Amygdala (tissue), 56 donors: ENCODE measurements at places on chromosomes 6 and 20.

DNA sequence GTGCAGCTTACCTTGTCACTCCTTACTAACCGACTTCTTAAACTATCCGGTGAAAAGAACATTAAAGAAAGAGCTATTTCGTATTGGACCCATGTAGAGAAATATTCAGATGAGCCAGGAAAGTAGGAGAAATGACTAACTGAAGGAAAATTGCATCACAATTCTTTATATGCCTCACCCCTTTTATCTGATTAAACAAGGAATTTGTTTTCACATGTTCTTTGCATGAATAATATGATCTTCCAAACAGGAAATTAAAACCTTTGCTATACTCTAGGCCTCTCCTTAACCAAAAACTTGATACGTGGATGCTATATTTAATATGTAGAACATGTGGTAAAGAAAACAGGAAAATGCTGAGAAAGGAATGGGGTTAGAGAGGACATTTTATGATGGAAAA, 41.9 kb upstream of the LRRC1 start:
- no peak for DNase-seq

DNA sequence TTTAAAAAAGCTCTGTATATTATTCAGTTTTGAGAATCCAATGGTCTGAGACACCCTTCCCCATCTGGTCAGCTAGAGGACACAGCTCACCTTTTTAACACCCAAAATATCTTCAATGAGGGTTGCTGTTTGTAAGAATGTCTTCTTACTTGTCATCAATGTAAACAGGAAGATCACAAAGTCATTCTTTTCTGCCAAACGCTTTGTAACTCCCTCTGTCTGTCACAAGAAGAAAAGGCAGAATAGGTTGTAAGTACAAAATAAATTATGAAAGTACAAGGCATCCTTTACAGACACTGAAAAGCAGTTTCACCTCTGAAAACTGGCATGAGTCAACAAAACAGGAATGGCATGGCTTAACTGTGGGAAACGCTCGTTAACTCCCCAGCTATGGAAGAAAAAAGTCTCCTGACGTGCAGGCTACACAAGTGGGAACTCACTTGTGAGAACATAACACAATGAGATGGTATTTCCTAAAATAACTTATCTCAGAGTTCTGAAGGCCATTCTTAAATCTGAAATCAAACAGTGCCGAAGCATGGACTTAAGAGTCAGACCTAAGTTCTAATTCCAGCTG, 42.7 kb downstream of the TRPC4AP start:
- no peak for DNase-seq

- DNase-seq, result no peak
Measured at GRCh38 chr6:29524444-29525310, 34.9 kb downstream of the UBD start.

DNA sequence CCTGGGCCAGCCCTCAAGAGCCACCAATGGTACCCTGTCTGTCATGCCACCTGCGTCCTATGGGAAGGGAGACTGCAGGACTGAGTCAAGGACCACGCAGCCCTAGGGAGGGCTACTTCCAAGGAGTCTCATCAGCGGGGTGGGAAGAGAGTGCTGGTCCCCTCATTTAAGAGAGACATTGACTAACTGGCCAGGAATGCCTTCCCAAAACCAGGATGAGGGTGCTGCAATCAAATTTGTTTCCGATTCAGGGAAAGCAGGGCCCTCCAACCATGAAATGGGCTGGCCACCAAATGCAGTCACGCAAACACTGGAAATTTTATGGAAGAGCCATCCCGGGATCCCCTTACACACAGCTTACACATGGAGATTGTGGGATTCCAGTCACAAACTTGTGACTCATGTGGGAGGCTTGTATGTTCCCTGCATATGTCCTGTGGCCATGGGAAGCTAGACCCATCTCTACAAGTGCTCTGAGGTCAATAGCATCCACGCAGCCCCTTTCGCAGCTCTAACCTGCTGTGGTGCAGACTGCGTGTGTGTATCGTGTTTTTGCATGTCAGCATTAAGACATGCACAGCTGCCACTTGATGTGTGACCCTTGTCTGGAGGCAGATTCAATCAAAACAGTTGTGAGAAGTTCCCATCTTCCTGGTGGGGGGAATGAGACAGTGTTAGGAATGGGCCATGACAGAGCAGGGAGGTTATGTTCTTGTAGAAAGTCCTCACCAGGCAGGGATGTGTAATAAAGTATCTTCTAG, 53.0 kb upstream of the CST7 start:
- DNase-seq, result no peak

GRCh38 chr6:9315966-9316650, 880.8 kb upstream of the SLC35B3 start:
- DNase-seq, result no peak

GRCh38 chr20:63315731-63316491, 22.9 kb downstream of the COL20A1 start:
- DNase-seq, result no peak

- no peak for DNase-seq
Measured at GRCh38 chr20:48064929-48065328, 279.6 kb upstream of the SULF2 start.

GRCh38 chr20:48106428-48106827, 321.1 kb upstream of the SULF2 start:
- DNase-seq, result no peak

- DNase-seq, result no peak
Measured at GRCh38 chr20:1389703-1390580, 2.9 kb downstream of the FKBP1A start.

GRCh38 chr6:119124079-119124824, 45.8 kb upstream of the FAM184A start:
- DNase-seq, result no peak

DNA sequence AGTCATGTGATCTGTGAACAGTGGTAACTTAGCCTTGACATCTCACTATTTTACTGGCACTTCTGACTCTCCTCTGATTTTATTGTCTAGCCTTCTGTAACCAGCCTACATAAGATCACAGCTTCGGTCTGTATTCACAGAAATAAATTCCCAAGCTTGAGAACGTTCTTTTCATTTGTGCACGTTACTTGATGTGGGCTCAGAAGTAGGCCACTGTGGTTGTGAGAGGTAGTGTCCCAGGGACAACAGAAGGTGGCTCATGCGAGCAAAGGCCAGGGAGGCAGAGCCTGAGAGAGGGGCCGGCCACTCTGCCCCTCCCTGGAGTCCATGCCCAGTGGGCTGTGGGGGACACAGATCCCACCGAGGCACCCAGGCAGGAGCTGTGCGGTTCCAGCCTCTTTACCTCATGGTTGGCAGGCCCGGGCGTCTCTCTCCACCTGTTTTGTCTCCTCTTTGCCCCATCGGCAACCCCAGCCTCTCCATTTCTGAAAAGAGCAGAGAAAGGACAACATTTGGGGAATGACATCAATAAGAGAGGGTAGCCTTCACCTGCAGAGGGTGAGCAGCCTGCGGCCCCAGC, 207.5 kb upstream of the CST7 start:
- DNase-seq, result no peak

- DNase-seq, result no peak
Measured at GRCh38 chr6:145360865-145361264, 374.5 kb downstream of the EPM2A start.

GRCh38 chr6:32166411-32167061, 2.1 kb downstream of the EGFL8 start:
- no peak for DNase-seq

DNA sequence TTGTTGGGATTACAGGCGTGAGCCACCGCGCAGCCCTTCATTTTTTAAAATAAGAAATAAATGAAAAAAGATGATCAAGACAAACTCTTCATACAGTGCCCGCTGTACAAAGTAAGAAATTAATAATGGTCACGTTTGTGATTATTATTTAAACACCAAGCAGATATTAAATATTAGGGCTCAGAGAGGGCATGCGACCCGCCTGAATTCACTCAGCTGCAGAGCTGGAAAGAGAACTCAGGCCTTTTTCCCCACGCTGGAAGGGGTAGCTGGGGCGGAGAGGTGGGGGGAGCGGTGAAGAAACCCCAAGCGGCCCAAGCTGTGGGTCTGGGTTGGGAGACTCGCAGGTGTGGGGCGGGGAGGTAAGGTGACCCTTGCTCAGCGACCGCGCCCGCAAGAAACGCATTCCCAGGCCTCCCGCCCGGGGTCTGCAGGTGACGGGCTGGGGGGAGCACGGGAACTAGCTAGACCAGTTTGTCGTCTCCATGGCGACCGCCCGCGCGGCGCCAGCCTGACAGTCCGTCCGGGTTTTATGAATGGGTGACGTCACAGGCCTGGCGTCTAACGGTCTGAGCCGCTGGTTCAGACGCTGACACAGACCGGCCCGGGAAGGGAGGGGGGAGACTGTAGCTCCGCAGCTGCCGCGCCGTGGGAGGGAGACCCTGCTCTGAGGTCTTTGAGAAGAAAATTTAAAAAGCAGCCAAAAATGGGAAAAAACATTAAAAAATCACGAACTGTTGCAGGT, 1.1 kb upstream of the ID1 start:
- DNase-seq, result peak; percentile 86

GRCh38 chr20:906001-906520, 10.1 kb downstream of the ANGPT4 start:
- DNase-seq, result no peak

DNA sequence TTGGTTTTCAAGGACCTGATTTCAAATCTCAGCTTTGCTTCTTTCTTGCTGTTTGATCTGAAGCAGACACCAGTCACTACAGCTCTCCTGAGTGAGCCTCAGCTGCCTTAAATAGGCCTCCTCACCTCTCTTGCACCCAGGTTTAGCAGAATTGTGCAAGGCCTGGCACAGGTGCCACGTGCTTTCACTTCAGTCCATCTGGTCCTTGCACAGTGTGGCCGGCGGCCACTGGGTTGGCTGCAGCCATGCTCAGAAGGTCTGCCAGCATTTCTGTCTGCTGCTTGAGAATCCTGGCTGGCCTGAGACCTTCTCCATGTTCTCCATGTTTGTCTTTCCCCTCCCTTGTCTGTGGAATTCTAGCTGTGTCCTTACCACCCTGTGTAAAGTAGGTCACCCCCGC, 14.5 kb upstream of the DAAM2 start:
- DNase-seq, result no peak

GRCh38 chr20:40744818-40745175, 55.8 kb upstream of the MAFB start:
- no peak for DNase-seq

- no peak for DNase-seq
Measured at GRCh38 chr6:34587325-34587724, 31.2 kb upstream of the SPDEF start.
